ENCODE measurements at places on chromosomes 5 and 9.

- no peak for DNase-seq
Measured at GRCh38 chr5:153974813-153975163, 63.9 kb downstream of the FAM114A2 start.

DNA sequence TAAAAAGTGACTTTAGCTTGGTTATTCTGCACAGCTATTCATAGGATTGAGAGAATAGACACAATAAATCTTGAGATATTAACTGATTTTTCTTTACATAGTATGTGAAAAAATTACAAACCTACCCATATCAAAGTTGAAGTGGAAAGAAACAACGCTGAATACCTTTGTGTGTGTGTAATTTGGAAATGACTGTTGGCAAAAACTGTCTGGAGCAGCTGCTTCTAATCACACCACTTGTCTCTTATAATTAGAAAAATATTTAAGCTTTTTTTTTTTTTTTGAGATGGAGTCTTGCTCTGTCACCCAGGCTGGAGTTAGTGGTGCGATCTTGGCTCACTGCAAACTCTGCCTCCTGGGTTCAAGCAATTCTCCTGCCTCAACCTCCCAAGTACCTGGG lies 110.8 kb upstream of the POC5 start:
- no peak for DNase-seq

DNA sequence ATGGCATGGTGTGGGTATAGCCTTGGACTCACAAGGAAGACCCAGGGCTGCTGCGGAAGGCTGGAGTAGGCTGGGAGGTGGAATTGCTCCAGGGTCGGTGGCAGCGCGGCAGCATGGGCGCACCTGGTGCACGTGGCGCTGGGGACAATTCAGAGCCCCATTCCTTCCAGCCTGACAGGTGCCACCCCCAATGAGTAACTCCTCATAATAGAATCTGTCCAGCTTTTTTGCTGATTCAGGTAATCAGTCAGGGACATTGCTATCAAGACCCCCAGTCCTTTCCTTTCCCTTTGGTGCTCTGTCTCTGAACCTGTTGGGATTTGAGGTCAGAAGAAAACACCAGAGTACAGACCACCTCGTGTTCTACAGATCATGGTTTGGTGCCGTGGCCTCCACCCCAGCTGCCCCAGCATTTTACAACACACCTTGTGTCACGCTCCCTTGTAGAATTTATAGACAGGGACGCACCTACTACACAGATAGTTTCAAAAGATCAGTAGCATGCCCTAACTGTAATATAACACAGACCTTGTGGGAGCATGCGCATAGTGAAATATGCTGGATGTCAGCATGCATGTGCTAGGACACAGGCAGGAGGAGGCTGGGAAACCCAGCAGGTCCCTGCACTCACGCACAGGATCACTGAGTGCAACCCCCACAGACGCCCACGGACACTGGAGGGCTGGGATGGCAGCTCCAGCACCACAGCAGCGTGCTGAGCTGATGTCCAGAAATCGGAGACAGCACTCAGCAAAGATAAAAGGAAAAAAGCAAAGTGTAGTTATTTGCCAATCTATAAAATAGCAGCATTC lies 47.9 kb upstream of the CTSL start:
- no peak for DNase-seq

DNA sequence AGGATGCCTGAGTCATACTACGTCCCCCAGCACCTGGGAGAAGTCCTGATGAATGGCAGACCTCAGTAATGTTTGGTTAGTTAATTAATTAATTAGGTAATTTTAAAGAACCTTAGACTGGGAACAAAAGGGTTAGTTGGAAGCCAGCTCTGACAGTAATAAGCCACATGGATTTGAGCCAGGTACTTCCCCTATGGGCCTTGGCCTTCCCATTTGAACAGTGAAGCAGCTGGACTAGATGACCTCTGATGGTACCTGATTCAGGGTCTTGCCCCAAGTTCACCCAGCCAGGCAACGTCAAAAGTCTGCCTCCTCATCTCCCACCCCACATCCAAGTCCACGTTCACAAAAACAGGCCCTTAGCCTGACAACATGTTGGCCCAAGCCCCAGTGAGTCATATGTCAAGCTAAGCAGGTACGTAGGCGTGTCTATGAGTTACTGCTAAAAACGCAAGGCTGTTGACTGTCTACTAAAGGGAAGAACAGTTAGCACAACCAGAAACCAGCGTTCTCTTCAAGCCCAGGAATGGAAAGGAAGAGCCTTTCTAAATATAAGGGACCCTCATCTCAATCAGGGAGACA lies 303.2 kb downstream of the ACTL7B start:
- no peak for DNase-seq
